ENCODE measurements at places on chromosomes 16 and 17.
A peak's percentile ranks its signal among the peaks of the same experiment; 100 is the strongest.

- no peak for DNase-seq
These were observed 444.3 kb upstream of the HSBP1 start for GRCh38 chr16:83363521-83363920.

- no peak for DNase-seq
These were observed 394.7 kb downstream of the SEC14L1 start for GRCh38 chr17:77535435-77535834.

DNA sequence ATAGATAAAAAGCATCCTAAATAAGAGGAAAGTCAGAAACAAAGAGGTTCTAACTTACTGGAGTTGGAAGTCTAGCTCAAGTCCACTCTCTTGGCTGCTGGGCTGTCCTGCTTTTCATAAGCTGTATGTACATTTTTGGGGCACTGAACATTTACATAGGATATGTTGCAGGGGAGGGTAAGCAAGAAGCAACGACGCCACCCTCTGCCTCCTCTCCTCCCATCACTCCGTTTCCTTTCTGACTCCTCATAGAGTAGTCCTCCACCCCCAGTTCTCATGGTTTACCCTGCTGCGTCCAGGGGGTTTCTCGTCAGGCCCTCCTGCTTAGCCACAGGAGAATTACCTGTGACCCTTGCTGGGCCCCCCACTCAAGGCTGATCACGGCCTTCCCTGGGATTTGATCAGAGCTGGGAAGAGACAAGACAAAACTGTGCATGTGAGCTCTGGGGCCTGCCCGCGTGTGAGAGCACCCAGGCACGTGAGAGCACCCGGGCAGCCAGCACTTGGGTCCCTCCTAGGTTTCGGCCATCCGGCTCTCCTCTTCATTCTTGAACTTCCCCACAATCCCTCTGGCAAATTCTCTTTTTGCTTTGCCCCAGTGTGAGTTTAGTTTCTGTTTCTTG, 37.1 kb downstream of the TMEM11 start:
- no peak for DNase-seq

GRCh38 chr17:28723159-28723835, 2.7 kb downstream of the TLCD1 start:
- DNase-seq = no peak

DNA sequence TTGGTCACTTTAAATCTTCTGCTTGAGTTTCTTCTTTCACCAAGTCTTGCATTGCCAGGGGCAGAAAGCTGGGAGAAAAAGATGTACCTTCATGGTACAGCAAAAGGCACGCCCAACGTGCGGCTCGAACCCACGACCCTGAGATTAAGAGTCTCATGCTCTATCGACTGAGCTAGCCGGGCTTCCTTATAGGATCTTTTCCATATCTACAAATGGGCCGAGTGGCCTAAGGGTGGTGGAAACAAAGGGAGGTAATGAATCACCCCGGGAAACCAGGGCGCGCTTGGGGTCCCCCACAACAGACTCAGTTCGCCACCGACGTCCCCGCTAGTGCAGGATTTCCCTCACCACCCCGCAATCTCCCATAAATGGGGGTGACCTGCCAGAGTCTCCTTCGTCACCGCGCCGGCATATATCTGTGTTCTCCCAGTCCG, 7.5 kb upstream of the OR1F1 start:
- DNase-seq = no peak

DNA sequence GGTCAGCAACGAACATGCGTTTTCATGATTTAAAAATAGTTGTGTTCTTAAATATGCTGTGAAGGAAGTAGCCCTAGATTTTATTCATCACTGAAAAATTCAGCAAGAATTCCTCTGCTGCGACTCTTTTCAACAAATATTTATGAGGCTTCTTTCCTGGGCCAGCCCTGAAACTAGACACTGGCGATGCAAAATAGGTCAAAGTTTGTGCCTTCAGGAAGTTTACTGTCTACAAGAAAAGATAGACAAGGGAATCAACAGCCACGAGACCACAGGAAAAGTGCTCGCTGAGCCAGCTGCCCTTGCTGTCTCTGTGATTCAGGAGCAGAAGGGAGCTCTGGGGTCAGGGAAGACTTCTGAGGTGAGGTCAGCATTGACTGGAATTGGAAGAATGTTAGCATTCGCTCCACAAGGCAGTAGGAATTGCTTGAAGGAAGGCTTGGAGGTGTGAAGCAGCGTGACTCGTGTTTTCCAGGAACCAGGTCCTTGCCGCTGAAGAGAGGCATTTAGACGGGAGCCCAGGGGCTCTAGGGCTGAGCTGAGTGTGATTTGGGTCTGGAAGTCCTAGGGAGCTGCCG, 1.9 kb upstream of the RPL26 start:
- DNase-seq = no peak

- DNase-seq = no peak
These were observed 9.6 kb upstream of the CD300C start for GRCh38 chr17:74555427-74555940.

- no peak for DNase-seq
These were observed 82.5 kb downstream of the ZDHHC7 start for GRCh38 chr16:84928679-84929420.

GRCh38 chr17:79203016-79203415, 128.4 kb downstream of the ENGASE start:
- DNase-seq = no peak

DNA sequence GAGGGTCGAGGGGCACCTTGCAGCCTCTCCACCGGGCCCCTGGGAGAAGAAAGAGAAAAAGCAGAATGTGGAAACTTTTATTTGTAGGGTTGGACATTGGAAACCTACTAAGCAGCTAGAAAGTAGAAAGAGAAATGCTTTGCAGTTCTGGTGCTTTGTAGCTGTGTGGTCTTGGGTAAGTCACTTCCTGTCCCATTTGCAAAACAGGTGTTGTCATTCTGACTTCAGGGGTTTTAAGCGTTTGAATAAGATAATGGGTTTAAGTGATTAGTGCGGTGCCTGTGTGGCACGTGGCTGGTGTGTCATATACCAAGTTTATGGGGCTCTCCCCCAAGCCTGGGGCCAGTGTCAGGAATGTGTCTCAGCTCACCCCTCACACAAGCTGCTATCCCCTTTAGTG, 1.6 kb downstream of the CA4 start:
- no peak for DNase-seq

DNA sequence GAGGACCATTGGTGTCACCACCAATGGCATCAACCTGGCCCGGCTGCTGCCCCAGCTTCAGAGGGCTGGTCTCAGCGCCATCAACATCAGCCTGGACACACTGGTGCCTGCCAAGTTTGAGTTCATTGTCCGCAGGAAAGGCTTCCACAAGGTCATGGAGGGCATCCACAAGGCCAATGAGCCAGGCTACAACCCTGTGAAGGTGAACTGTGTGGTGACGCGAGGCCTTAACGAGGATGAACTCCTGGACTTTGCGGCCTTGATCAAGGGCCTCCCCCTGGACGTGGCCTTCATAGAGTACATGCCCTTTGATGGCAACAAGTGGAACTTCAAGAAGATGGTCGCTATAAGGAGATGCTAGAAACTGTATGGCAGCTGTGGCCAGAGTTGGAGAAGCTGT, 111.9 kb upstream of the SIAH1 start:
- no peak for DNase-seq

DNA sequence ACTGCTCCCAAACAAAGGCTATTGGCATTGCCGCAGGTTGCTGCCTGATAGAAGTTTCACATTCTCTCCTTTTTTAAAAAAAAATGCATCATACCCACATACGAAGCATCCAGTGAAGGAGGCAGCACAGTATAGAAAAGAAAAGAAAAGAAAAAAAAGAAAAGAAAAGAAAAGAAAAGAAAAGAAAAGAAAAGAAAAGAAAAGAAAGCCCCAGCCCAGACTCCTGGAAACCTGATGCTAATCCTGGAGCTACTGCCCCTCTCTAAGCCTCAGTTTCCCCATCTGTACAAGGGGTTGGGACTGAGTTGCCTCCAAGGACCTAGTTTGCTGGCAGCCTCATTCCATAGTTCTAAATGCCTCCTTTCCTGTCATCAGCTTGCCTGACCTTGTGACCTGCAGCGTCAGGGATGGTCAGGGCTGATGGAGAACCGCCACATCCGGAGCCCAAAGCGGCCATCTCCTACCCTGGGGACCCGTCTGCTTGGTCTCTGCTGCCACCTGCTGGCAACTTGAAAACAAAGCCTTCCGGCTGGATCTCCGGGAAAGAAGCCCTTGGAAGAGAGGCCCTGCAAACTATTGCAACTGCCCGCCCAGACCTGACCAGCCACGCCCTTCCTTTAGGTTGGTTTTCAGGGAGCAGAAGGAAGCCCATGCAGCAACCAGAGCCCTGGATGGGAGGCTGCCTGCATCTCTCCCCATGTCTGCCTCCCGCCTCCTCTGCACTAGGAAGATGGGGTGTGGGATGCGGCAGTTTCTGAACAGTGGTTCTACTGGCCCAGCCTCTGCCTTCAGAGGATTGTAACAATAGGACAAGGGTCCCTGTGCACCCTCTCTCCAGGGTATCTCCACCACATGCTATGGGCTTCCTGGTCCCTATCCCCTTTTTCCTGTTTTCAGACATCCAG, 13.0 kb downstream of the AIPL1 start:
- no peak for DNase-seq

DNA sequence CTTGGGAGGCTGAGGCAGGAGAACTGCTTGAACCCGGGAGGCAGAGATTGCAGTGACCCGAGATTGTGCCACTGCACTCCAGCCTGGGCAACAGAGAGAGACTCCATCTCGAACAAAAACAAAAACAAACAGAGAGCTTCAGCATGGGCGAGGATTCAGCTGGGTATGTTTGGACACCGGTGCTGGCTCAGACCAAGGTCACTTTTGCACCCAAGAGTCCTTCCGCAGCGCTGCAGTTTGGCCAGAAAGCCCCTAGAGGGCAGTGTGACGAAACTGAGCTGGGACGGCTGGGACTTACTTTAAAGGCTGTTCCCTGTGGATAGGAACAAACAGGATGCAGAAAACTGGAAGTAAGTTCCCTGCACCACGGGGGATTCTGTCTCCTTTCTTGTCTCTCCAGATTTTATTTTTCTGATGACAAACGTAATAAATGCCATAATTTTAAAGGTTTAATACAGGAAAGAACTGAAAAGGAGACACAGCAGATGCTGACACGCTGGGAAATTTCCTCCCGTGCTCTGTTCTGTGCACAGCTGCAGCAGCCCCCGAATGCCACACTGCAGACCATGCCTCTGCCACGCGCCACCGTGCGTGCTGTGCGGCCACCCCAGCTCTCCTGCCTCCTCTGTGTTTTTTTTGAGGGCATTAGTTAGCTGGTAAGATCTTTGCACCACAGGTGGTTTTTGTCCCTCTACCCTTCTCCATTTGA, 25.2 kb upstream of the USP36 start:
- peak; percentile 27 for DNase-seq

- DNase-seq = no peak
These were observed 12.0 kb upstream of the CACNG1 start for GRCh38 chr17:67032382-67032781.

- no peak for DNase-seq
These were observed 3.4 kb downstream of the SOX8 start for GRCh38 chr16:984736-985636.

- DNase-seq = no peak
These were observed 893.8 kb downstream of the KCNJ2 start for GRCh38 chr17:71063127-71063526.

- DNase-seq = no peak
These were observed 486 bp downstream of the PIGS start for GRCh38 chr17:28570716-28571360.

GRCh38 chr17:27455236-27455913, 873 bp upstream of the KSR1 start:
- DNase-seq = no peak

DNA sequence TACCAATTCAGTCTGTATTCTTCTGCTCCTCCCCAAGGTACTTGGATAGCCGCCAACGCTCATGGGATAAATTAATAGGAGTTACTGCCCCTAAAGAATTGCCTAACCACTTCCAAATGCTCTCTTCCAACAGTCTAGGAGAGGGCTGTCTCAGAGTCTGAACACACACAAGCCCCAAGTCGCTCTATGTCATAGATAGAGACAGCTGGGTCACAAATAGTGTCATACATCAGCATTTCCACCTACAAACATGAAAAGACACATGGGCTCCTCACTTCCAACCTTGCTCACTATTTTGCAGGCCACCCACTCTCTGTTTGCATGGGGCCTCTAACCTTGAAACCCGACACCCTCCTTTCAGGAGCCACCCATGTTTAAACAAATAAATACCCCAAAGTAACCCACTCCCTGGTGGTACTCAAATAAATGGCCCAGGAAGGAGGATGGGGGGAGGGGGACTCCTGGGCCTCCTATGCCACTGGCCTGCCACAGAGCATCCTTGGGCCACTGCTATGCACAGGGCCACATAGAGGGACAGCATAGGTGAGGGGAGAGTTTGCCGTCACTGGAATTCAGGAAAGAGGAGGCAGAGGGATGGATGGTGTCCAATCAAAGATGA, 265.9 kb downstream of the SOX9 start:
- no peak for DNase-seq

GRCh38 chr16:69633375-69633774, 67.6 kb downstream of the NFAT5 start:
- DNase-seq = no peak

- no peak for DNase-seq
These were observed 193.7 kb upstream of the TBX2 start for GRCh38 chr17:61205931-61206330.

DNA sequence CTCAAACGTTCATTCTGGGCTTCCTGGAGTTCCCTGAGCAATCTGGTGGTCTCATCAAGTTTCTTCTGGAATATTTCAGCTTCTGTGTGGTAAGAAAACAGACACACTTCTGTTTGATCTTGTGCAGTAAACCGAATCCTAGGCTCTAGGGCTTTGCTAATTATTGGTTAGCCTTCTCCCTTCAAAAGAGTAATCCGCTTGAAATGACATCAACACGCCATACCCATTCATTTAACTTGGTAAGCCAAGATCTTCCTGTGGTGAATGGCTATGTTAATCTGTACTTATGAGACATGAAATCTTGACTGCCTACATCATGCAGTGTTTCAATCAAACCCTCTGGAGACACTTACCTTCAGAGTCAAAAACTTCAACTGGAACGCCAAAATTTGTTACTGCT, 48.5 kb downstream of the BRD7 start:
- no peak for DNase-seq

GRCh38 chr17:17091856-17092756, 49.8 kb downstream of the MPRIP start:
- DNase-seq = no peak

- no peak for DNase-seq
These were observed 26.7 kb upstream of the IRX6 start for GRCh38 chr16:55297062-55297909.

DNA sequence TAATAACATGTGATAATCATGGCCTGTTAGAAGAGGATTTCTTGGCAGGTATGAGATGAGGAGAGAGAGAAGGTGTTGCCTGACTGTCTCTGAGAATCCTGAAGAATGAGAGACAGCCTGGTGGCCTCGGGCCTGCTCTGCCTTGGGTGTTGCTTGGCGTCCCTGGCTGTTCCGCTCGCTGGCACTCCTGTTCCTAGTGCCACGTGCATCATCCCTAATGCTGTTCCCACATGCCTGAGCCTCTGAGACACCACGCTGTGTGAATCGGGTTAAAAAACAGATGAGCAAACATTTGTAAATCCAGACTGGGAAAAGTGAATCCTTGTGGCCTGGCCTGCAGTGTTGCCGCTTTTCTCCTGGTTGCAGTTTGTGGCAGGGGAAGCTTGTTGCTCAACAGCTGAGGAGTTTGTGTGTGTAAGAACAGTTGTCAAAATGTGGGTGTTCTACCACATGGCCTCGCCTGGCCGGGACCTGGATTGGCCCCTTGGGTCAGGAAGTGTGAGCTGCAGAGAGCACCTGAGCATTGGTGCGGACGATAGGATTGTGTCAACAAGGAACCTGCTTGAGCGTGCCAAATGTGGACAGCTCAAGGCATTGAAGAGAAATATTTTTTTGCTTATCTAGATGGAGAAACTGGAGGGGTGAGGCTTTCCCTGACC, 22.0 kb downstream of the UBN1 start:
- DNase-seq = no peak

Measured in skeletal muscle cell (primary cell).